ENCODE measurements at places on chromosomes 11 and 22.

GRCh38 chr22:40241200-40241763, 63.6 kb downstream of the TNRC6B start:
- DNase-seq: no peak

DNA sequence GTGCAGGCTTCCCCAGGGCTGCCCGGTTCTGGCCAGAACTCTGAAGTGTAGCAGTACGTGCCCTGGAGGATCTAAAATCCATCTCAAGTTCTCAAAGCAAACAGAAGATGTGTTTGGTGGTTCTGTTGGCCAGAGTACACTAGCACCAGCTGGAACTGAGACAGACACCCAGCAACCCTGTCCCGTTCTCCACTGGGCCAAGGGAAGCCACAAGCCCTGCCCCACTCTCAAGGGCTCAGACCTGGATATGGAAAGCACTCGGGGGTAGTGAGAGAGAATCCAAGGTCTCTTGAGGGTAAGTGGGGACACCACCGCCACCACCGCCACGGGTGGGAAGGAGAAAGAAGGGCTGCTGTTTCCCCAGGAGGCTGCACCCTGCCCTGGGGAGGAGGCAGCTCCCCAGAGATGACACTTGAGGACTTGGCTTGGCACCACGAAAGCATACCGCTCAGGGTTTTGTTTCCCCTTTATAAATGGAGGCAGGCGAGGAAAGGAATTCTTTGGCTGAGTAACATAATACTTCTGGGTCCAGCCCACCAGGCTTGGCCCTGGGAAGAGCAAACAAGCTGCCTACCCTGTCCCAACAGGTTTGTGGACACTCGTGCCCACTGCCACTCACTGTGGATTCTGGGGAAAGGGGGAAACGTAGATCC, 56.1 kb upstream of the POU2AF1 start:
- DNase-seq: no peak

DNA sequence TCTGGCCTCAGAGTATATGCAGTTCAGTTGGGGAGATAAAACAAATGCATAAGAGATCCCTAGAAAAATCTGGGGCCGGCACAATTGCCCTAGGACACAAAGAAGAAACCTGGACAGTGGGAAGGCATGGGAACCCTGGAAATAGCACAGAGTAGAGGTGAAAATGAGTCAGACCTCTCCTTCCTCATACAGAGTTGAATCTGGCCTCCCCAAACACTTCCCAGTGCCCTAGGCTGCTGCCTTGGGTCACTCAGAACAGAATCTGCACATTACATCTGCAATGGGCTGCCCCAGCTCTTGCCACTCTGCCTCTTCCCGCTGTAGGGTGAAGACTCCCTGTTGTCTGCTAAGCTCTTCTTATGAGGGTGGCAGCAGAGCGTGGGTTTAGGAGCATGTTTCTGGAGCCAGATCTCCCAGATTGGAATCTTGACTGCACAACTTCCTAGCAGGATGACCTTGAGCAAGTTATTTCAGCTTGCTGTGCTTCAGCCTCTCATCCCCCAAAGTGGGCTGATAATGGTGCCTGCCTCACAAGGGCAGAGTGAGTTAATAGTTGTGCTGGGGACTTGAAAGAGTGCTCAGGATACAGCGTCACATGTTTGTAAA, 47.1 kb upstream of the NECTIN1 start:
- DNase-seq: no peak

- no peak for DNase-seq
Observed at GRCh38 chr11:65404638-65405339, 17.8 kb upstream of the NEAT1 start.

GRCh38 chr11:30889143-30889794, 303.1 kb upstream of the MPPED2 start:
- DNase-seq: no peak

DNA sequence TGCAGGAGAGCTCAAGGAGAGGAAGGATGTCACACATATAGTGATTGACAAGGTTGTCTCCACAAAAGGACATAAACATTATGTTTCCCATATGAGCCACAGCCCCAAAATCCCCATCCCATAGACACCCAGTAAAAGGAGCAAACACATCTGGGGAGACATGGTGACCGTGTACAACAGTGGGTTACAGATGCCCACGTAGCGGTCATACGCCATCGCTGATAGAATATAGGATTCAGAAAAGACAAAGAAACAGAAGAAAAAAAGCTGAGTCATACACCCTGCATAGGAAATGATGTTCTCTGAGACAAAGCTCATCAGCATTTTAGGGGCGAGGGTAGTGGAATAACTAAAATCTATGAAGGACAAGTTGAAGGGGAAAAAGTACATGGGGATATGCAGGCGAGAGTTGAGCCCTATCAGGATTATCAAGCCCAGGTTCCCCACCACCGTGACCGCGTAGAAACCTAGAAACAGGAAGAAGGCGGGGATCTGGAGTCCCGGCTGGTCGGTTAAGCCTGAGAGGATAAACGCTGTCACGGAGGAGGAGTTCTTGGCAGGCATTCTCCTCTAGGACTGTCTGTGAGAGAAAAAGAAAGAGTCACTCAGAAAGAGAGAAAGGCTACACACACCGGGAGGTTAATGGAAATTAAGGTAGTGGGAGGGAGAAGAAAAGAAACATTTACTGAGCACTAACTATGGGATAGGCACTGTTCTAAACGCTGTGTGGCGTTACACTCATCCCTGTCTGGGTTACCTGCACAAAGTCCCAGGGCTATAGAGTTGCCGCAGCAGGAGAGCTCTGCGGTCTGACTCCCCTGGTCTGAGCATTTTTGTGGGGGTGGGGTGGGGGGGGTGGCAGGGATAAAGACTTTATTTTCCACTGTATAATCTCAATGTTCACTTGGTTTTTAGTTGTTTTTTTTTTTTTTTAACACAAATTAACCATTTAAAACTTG, 36.1 kb upstream of the OR8B8 start:
- no peak for DNase-seq

- no peak for DNase-seq
Observed at GRCh38 chr22:42601879-42602465, 12.7 kb downstream of the POLDIP3 start.

DNA sequence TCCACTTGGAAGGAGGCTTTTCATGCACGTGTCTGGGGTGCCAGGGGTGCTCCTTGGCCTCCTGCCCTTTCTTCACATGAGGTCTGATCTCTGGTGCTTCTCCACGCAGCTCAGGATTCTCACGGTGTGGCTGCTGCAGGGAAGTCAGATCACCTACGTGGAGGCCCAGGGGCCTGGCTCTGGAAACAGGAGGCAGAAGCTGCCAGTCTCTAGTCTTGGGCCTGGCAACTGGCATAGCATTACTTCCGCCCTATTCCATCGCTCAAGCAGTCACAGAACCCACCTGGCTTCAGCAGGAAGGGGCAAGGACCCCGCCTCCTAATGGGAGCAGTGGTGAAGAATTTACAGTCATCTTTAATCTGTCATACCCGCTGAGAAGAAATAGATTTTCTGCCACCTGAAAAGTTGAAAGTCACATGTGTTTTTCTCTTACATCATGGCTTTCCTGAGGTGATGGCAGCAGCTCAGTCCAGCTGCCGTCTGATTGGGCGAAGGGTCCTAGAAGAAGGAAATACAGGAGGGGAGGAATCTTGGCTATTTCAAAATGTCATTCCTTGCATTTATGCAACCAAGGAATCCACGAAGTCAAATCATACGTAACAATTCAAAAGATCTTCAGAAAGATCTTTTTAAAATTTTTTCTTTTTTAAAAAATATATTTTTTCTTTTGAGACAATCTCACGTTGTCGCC, 50.1 kb upstream of the DKK3 start:
- DNase-seq: no peak

- no peak for DNase-seq
Observed at GRCh38 chr22:43274595-43275240, 68.5 kb downstream of the SCUBE1 start.

- peak; percentile 59 for DNase-seq
Observed at GRCh38 chr11:64185175-64185692, 737 bp upstream of the STIP1 start.

DNA sequence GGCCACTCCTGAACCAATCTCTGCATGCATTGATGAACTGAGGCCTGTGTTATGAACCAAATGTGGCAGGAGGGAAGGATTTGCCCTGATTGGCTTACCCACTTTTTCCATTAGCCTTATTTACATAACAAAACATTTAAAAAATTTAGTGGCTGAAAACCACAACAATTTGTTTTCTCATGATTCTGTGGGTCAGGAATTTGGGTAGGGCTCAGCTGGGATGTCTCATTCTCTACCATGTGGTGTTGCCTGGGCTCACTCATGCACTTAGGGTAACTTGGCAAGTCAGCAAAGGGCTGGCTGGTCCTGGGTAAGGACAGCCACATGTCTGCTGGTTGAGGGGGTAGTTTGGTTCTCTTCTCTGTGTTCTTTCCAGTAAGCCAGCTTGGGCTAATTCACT, 35.1 kb upstream of the CYP2R1 start:
- no peak for DNase-seq

DNA sequence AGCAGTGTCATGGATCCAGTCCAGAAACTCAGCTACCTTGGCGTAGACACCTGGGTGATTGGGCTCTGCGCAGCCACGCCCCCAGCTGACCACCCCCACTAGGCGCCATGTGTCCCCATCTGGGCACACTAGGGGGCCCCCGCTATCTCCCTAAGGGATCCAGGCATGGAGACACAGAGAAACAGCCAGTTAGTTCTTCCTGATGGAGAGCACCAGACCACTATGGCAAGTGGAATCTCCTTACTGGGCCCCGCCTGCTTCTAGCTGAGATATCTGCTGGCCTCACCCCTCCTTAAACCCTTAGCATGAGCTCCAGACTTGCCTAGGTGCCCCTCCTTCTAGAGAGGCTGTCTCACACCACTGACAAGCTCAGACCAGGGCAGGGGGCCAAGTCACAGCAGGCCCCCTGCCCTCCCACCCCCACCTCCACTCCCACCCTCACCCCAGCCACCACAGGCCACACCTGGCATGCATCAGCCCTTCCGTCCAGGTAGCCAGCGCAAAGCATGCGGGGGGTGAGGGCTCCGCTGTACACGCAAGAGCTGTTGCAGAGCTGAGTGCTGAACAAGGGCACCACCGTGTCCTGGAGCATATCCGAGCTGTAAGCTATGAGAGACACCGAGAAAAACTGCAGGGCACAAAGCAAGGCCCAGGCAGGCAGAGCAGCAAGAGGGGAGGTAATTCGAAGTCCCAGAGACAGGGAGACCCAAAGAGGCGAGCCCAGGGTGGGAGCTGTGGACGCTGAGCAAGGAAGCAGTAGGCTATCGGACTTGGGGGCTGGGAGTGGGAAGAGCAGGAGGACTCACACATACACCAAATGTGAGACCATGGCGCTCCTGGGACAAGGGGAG, 16.1 kb downstream of the TMPRSS5 start:
- DNase-seq: no peak

- no peak for DNase-seq
Observed at GRCh38 chr11:72600557-72600956, 73.7 kb downstream of the PDE2A start.

DNA sequence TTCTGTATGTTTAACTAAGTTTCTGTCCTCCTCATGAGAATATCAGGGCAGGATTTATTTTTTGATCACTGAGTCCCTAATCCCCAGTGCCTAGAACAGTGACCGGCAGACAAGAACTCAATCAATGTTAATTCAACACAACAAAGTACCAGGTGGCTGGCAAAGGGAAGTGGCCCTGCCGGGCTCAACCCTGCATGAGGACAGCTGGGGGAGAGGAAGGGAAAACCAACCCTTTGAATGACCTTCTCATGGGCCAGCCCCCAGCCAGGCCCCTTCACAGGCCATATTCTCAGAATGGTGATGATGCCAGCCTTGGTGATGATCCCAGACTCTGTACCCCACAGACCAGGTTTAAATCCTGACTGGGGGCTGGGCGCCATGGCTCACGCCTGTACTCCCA, 1.4 kb upstream of the MFNG start:
- no peak for DNase-seq
